A549 treated with Mapracorat at 1 μM for 4 hours (cell line): ENCODE measurements at places on chromosomes 5 and 9. TPM values are rescaled to one million over a fixed set of nuclear protein-coding genes. Genes with fewer than 3 reads are reported as not detected.

Gene GLRA1
- total RNA-seq: not detected in 5 replicates

Gene PURA
- 4.4 to 5.3 TPM (median 5.0 TPM) in 5 replicates for total RNA-seq

Gene PTPRD
- 0.07 to 0.44 TPM (median 0.36 TPM) in 5 replicates for total RNA-seq

Gene DMRT2
- total RNA-seq: 0.13 to 0.16 TPM in 2 of 5 replicates, not detected in the others

Gene PITX1
- 18.7 to 34.0 TPM (median 30.8 TPM) in 5 replicates for total RNA-seq

Gene SLC36A3
- not detected in 5 replicates for total RNA-seq
